ENCODE measurements at places on chromosomes 4 and X. TPM values are rescaled to one million over a fixed set of nuclear protein-coding genes. Genes with fewer than 3 reads are reported as not detected.

- no peak overlapping the region for H3K27ac ChIP-seq
- peaks cover 4% of the 10 kb centered on the region for H3K27me3 ChIP-seq
- H3K4me1 ChIP-seq = no peaks in the 10 kb centered on the region
These were observed 286.3 kb upstream of the UGT8 start for GRCh38 chr4:114312338-114312737.

GRCh38 chr4:64520421-64520820 lies 111.2 kb upstream of the TECRL start:
- no peaks in the 10 kb centered on the region for H3K27me3 ChIP-seq
- H3K4me3 ChIP-seq = no peak overlapping the region
- H3K4me1 ChIP-seq = no peaks in the 10 kb centered on the region

DNA sequence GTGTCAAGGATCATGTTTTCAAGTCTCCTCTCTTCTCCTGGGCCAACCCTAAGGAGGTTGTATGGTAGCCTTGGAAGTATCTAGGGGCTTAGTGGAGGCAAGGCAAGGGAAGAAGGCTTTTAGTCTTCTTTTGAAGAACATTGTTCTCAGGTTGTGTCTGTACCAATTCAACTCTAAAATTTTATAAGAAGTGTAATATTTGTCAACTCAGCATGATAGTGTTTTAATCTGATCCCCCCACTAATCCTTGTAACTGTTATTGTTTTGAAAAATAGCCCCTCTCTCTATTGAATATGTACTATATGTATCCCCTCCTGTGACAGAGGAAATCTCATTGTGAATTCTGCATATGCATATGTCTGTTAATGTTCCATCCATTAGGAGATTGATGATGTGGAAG lies 345.4 kb downstream of the CFAP299 start:
- H3K36me3 ChIP-seq = no peaks in the 10 kb centered on the region
- H3K4me1 ChIP-seq = peaks cover 7% of the 10 kb centered on the region
- no peak for DNase-seq
- H3K27ac ChIP-seq = no peak overlapping the region

GRCh38 chr4:138494931-138495330 lies 252.8 kb upstream of the SLC7A11 start:
- H3K4me1 ChIP-seq = no peaks in the 10 kb centered on the region
- H3K4me3 ChIP-seq = no peak overlapping the region
- H3K36me3 ChIP-seq = no peaks in the 10 kb centered on the region
- no peak overlapping the region for H3K27ac ChIP-seq
- no peaks in the 10 kb centered on the region for H3K27me3 ChIP-seq
- DNase-seq = no peak

FAT4 gene
- not detected for total RNA-seq

GRCh38 chr4:182126603-182127002 lies 116.6 kb upstream of the TENM3 start:
- H3K27ac ChIP-seq = no peak overlapping the region
- DNase-seq = no peak
- no peaks in the 10 kb centered on the region for H3K27me3 ChIP-seq
- no peaks in the 10 kb centered on the region for H3K4me1 ChIP-seq

SMR3B gene
- not detected for total RNA-seq

MAGEA9B gene
- total RNA-seq = not detected

- H3K36me3 ChIP-seq = no peaks in the 10 kb centered on the region
- no peak for DNase-seq
- no peaks in the 10 kb centered on the region for H3K4me1 ChIP-seq
- H3K27me3 ChIP-seq = no peaks in the 10 kb centered on the region
These were observed 348.6 kb downstream of the CXXC4 start for GRCh38 chr4:104146048-104146447.

DNA sequence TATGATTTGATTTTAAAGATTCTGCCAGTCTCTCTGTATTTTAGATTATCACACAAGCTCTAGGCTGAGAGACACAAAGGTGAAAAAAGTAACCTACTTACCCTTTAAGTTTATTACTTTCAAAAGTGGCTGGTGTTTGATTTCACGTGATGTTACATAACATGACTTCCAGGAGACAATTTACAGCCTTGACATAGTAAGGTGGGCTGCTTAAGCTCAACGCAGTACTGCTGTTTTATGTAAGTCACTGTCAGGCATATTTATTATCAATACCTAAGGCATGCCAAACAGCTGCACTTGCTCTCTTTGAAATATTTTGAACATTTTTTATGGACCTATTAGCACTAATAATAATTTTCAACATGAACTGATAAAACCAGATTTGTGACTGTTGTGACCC lies 451.5 kb upstream of the FAM241A start:
- no peaks in the 10 kb centered on the region for H3K36me3 ChIP-seq
- no peaks in the 10 kb centered on the region for H3K4me1 ChIP-seq
- H3K27me3 ChIP-seq = peaks cover 2% of the 10 kb centered on the region
- DNase-seq = no peak

- peaks cover 2% of the 10 kb centered on the region for H3K36me3 ChIP-seq
- no peaks in the 10 kb centered on the region for H3K27me3 ChIP-seq
- peaks cover 3% of the 10 kb centered on the region for H3K4me1 ChIP-seq
- DNase-seq = no peak
- H3K4me3 ChIP-seq = no peak overlapping the region
These were observed 32.9 kb upstream of the RAB40A start for GRCh38 chrX:103552236-103552635.

- no peak for DNase-seq
- no peak overlapping the region for H3K27ac ChIP-seq
- H3K4me1 ChIP-seq = peaks cover 18% of the 10 kb centered on the region
- H3K4me3 ChIP-seq = peak overlapping the region; percentile 67
- no peaks in the 10 kb centered on the region for H3K36me3 ChIP-seq
- peaks cover 30% of the 10 kb centered on the region for H3K27me3 ChIP-seq
These were observed 115.0 kb upstream of the TEX13C start for GRCh38 chrX:125204681-125205132.

GRCh38 chrX:150958177-150958576 lies 25.0 kb upstream of the HMGB3 start:
- peaks cover 2% of the 10 kb centered on the region for H3K27me3 ChIP-seq
- no peak overlapping the region for H3K27ac ChIP-seq
- no peaks in the 10 kb centered on the region for H3K36me3 ChIP-seq
- H3K4me1 ChIP-seq = no peaks in the 10 kb centered on the region
- no peak overlapping the region for H3K4me3 ChIP-seq

DNA sequence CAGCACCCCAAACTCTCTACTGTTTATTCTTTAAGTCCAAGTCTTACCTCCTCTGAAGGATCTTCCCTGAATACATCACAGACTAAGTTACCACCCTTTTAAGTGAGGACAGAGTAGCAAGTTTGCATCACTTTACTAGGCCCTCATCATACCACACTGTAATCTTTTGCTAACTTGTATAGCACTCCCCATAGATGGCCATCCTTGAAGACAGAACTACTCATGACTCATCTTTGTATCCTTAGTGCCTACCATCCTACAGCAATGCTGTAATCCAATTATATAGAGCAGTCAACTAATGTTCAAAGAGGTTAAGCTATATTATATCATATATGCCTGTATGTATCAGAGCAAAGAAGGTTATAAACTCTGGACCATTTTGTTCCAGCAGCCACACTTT lies 101.4 kb downstream of the ADAMTS3 start:
- no peaks in the 10 kb centered on the region for H3K36me3 ChIP-seq
- H3K27me3 ChIP-seq = peaks cover 8% of the 10 kb centered on the region
- no peak for DNase-seq

DNA sequence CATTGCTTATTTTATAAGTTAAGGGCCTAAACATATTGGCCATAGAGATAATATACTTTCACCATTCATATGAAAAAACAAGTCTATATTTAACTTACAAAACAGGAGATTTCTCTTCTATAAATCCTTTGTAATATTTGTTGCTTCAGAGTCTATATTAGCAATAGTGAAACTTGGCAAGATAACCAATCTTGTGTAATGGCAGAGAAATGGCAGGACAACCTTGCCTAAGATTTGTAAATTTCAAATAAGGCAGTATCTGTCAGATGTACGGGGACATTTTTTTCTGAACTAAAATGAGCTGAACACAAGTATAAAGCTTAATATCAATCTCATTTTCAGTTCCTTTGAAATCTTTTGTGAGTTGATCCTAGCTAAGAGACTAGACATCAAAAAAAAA lies 17.8 kb upstream of the CPEB2 start:
- H3K27ac ChIP-seq = no peak overlapping the region
- no peaks in the 10 kb centered on the region for H3K36me3 ChIP-seq
- peaks cover 3% of the 10 kb centered on the region for H3K27me3 ChIP-seq
- H3K4me3 ChIP-seq = no peak overlapping the region

DNA sequence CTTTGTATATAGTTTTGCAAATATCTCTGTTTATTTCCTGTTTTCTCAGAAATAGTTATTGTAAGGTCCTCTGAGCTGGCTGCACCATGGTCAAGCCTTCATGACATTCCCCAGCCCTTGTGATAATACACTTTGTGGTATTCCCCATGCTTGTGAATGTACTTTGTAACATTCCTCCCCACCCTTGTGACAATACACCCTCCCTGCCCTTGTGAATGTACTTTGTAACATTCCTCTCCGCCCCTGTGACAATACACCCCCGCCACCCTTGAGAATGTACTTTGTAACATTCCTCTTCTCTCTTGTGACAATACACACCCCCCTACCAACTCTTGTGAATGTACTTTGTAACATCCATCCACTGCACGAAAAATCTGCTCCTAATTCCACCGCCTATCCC lies 530.7 kb downstream of the CENPC start:
- no peak overlapping the region for H3K27ac ChIP-seq
- no peaks in the 10 kb centered on the region for H3K36me3 ChIP-seq
- no peaks in the 10 kb centered on the region for H3K4me1 ChIP-seq
- no peak overlapping the region for H3K4me3 ChIP-seq
- H3K27me3 ChIP-seq = no peaks in the 10 kb centered on the region

CTAG1B gene
- not detected for total RNA-seq

LONRF3 gene
- 1.7 TPM for total RNA-seq

DNA sequence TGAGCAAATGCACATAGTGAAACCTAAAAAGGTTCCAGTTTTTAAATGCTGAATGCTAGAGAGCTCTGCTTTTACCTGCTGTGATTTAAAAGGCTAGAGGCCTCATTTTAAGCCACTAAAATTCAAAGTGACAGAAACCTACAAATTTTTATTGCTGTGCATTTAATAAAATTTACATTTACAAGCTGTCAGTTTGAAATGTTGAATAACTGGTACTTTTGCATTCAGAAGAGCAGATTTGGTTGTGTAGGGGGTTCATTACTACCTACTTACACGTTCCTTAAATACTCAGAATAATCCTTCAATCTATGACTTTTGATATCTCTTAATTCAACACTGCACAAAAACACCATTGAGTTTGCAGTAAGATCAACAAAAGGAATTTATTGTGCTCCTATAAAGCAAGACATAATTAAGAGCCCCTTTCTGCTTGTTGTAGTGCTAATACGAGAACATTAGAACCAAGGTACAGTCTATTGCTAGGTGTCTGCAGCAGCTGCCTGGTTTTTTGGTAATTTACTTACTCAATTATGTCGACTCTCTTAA lies 27.9 kb downstream of the NKX3-2 start:
- peaks cover 38% of the 10 kb centered on the region for H3K27me3 ChIP-seq
- no peaks in the 10 kb centered on the region for H3K36me3 ChIP-seq
- H3K4me1 ChIP-seq = no peaks in the 10 kb centered on the region
- no peak overlapping the region for H3K4me3 ChIP-seq
- DNase-seq = no peak
- H3K27ac ChIP-seq = no peak overlapping the region

- H3K27ac ChIP-seq = no peak overlapping the region
- no peaks in the 10 kb centered on the region for H3K36me3 ChIP-seq
- no peak overlapping the region for H3K4me3 ChIP-seq
- H3K4me1 ChIP-seq = no peaks in the 10 kb centered on the region
- no peak for DNase-seq
- peaks cover 8% of the 10 kb centered on the region for H3K27me3 ChIP-seq
These were observed 48.7 kb upstream of the PHOX2B start for GRCh38 chr4:41797260-41797659.

ZXDA gene
- 2.5 TPM for total RNA-seq

SLIT2 gene
- total RNA-seq = not detected

DNA sequence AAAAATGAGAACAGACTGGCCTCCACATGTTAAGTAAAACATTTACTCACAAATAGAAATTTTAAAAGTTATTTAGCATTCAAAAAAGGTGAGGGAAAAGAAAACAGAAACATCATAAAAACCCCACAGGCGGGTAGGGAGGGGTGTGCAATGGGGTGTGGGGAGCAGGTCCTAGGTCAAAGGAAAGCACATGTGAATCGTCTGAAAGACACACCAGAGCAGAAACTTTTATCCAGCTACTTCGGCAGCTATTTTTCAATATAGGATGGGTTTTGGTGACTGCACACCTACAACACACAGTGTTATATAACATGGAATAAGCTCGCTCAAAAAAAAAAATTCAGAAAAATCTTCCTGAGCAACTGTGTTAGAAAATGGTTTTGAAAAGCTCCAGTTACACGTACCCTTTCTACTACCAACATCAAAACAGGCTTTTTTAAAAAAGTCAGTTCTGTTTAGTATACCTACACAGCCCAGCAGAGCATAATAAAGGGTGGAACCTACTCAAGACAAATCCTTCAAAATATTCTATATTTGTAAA lies 1.6 kb downstream of the OTUD4 start:
- peak overlapping the region; percentile 91 for H3K4me3 ChIP-seq
- peak; percentile 35 for DNase-seq
- peaks cover 42% of the 10 kb centered on the region for H3K4me1 ChIP-seq

HGFAC gene
- total RNA-seq = not detected

GRCh38 chr4:145935253-145936141 lies 3.1 kb downstream of the ZNF827 start:
- peak overlapping the region; percentile 93 for H3K27ac ChIP-seq
- peak; percentile 50 for DNase-seq
- peak overlapping the region; percentile 97 for H3K4me3 ChIP-seq
- H3K36me3 ChIP-seq = peaks cover 15% of the 10 kb centered on the region

DNA sequence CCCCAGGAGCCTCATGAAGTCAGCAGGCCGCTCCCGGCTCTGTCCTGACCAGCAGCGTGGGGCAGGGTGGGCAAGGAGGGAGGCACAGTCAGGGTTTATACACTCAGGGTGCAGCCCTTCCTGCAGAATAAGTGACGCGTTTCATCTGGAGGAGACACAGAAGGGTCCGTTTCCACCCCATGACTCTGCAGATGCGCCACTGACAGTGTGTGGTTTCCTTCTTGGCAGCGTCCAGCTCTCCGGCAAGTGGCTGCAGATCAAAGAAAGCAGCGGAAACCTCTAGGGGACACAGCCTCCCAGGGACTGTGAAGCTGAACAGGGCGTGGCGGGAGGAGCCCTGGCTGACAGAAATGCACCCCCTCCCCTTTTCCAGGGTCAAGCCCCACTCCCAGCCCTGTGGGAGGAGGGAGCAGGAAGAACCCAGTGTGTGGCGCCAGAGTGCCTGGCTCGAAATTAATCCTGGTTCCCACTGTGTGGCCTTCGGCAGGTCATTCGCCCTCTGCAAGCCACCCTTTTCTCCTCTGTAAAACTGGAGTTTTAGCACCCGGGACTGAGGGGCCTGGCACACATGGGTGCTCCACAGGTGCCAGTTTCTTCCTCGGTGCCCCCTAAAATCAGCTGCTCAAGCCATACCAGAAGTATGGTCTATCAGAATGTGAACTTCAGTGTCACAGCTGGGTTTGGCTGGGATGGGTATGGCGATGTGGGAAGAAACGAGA lies 17.3 kb upstream of the TBC1D14 start:
- H3K4me1 ChIP-seq = peaks cover 20% of the 10 kb centered on the region
- no peak overlapping the region for H3K4me3 ChIP-seq
- H3K27ac ChIP-seq = peak overlapping the region; percentile 55
- H3K27me3 ChIP-seq = no peaks in the 10 kb centered on the region

TMEM31 gene
- total RNA-seq = 0.25 TPM

RHOH gene
- total RNA-seq = 74.7 TPM

GRCh38 chr4:661231-661630 lies 12.8 kb downstream of the ATP5ME start:
- H3K4me3 ChIP-seq = no peak overlapping the region
- H3K4me1 ChIP-seq = peaks cover 14% of the 10 kb centered on the region
- H3K36me3 ChIP-seq = peaks cover 8% of the 10 kb centered on the region

ERAS gene
- total RNA-seq = not detected
